ENCODE measurements at places on chromosomes 1 and 21.

DNA sequence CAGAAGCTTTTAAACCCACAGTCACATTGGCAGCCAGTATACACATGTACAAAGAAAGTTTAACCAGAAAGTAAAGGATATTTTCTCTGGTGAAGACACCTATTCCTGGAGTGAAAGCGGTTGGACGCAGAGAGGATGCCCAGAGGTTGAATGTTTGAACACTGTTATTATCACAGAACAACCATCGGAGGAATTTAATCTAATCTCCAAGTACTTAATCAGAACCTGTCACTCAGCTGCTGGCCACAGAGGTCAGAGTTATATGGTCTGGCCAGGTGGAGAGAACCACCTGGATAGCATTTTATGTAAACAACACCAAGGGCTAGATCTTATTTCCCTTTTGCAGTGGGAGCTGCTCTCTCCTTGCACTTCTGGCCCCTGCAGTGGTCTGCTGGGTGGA lies 29.4 kb downstream of the SPATA46 start:
- no peak for DNase-seq

DNA sequence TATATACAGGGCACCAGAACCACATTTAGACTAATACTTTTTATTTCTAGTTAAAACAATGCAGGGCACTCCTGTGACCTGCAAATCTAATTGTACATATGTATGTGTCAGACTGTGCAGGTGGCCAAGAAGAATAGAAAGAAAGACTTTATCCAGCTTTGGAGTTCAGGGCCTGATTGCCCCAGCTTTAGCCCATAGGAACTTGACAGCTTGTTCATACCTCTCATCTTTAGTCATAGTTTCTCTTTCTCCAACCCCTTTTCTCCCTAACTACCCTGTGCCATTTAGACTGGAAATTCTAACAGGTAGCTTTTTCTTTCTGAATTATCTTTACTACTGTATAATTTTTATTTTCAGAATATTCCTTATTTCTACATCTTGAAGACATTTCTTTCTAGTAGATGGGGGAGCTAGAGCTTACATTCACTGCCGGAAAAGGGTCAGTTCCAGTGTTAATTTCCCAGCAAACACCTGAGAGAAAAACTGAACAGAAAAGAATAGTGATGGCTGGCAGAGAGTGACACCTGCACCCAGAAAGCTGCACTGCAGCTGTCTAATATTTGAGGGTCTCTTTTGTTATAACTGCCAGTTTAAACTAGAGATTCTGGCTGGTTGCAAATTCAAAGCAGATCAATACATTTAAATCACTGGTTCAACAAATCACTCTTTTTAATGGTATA lies 8.4 kb downstream of the YBX1 start:
- DNase-seq = no peak

GRCh38 chr1:99740141-99740540 lies 26.3 kb downstream of the FRRS1 start:
- DNase-seq = no peak

DNA sequence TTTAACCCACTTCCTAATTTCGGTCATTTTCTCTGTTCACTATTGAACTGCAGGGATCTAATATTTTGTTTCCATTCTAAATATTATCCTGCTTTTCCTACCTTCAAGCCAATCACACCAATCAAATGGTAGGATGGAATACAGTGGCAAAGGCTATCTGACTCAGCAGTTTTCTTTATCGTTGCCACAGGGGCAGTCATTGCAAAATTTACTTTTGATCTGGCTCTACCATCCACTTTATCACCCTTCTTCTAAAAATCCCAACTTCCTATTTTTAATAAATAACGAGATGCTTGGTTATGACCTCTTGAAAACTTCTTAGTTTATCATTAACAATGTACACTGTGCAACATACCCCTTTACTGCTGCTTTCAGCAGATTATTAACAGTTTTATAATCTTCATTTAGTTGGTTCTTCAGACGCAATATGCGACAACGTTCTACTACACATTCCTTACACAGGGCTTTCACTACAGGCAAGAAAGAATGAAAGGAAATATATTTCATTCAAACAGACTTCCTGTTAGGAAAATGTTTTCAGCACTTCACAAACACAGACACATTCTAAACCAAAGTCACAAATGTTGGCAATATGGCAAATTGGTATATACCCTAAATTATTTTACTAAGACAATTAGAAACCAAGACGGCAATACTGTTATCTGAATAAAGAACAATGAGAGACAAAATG lies 52.3 kb upstream of the RAP1GAP start:
- no peak for DNase-seq

GRCh38 chr1:42085596-42085995 lies 67.6 kb upstream of the GUCA2B start:
- peak; percentile 14 for DNase-seq

DNA sequence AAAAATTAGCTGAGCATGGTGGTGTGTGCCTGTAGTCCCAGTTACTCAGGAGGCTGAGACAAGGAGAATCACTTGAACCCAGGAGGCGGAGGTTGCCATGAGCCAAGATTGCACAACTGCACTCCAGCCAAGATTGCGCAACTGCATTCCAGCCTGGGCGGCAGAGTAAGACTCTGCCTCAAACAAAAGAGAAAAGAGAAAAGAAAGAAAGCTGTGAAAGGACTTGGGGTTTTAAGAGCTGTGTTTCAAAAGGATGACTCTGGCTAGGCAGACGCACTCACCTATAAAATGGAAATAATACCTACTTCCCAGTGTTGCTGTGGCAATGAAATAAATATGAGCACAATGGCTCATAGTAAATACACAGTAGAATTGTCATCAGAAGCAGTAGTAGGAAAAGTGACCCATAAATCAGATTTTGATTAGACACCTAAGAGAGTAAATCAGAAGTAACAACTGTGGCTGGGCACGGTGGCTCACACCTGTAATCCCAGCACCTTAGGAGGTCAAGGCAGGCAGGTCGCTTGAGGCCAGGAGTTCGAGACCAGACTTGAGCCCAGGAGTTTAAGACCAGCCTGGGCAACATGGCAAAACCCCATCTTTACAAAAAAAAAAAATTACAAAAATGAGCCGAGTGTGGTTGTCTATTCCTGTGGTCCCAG lies 45.9 kb upstream of the PUM1 start:
- peak; percentile 66 for DNase-seq

DNA sequence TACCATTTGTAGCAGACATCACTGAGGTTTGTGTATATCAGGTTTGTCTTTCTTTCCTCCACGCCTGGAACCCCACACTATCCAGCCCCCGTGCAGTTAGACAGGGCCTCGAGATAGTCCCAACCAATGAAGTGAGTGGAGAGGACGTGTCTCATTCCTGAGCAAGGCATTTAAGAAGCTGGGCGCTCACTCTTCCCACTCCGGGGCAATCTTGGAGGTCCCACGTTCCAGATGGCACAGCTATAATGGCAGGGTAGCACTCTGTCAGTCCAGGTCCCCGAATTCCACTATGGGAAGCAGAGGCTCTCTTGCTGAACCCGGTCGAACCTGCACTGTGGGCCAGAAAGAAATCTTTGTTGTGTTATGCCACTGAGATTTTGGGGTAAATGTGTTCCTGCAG lies 57.3 kb upstream of the CSF3R start:
- no peak for DNase-seq
